ENCODE measurements at places on chromosomes 2 and 18. TPM values are rescaled to one million over a fixed set of nuclear protein-coding genes. Genes with fewer than 3 reads are reported as not detected.

DNA sequence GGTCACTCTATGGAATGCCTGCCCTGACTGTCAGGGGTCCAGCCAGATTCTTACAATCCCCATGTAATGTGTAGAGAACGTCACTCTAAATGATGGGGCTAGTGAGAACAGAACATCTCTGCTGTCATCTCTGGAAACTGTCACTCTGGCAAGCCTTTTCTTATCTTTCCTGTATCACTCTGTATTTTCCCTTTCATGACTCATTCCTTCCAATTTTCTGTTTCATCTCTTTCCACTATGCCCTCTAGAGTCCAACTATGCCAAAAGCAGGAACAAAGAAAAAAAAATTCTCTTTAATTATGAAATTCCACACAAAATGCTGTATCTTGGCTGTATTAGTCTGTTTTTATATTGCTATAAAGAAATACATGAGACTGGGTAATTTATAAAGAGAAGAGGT, 608.8 kb downstream of the ADCYAP1 start:
- DNase-seq = no peak

DNA sequence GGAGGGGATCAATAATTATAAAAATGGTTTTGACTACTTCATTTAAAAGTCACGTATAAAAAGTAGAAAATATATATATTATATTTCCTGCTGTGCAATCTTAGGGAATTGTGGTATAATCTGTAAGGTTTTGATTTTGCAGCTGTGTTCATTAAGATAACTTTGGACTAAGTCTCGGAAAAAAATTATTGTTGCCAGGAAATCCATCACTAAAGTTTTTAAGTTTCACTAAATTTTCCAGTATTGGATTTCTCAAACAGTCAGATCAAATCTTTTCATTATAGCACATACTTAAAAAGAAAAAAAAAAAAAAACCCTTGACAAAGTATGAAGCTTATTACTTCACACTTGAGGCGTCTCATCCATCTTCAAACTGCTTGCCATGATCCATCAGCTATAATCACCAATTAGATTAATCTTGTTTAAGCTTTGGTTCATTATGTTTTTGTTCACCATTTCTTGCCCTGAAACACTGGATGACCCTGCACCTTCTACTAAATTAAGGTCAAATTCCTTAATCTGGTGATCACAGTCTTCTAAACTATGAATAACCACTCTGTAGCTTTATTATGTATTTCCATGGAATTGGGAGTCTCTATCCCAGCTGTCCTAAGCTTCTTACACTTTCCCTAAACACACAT, 326.6 kb upstream of the COL3A1 start:
- peak; percentile 51 for DNase-seq

GRCh38 chr2:109290887-109291643, 162.1 kb downstream of the SH3RF3 start:
- DNase-seq = no peak

C18orf63 gene
- not detected for total RNA-seq

DNA sequence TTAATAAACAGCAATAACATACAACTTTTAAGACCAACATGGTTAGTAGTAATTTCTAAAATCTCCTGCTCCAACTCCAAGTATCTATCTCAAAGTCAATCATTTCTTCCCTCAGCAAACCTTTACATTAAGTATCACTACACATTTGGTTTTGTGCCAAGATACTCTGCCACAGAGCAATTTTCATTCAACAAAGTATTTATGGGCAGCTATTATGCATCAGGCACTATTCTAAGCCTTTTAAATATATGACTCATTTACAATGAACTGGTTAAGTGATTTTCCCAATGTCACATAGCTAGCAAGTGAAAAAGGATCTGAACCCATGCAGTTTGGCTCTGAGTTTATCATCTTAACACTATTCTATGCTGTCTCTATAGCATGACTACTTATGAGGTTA, 264.3 kb downstream of the NOL4 start:
- no peak for DNase-seq

CCDC141 gene
- 6.0 TPM for total RNA-seq

- no peak for DNase-seq
Measured at GRCh38 chr2:191894681-191895147, 47.8 kb upstream of the CAVIN2 start.

- no peak for DNase-seq
Measured at GRCh38 chr2:151886241-151886640, 58.0 kb upstream of the ARL5A start.

GRCh38 chr2:73033766-73034381, 37.6 kb downstream of the SFXN5 start:
- DNase-seq = no peak

GRCh38 chr2:69693059-69693774, 48.7 kb upstream of the ANXA4 start:
- no peak for DNase-seq

DNA sequence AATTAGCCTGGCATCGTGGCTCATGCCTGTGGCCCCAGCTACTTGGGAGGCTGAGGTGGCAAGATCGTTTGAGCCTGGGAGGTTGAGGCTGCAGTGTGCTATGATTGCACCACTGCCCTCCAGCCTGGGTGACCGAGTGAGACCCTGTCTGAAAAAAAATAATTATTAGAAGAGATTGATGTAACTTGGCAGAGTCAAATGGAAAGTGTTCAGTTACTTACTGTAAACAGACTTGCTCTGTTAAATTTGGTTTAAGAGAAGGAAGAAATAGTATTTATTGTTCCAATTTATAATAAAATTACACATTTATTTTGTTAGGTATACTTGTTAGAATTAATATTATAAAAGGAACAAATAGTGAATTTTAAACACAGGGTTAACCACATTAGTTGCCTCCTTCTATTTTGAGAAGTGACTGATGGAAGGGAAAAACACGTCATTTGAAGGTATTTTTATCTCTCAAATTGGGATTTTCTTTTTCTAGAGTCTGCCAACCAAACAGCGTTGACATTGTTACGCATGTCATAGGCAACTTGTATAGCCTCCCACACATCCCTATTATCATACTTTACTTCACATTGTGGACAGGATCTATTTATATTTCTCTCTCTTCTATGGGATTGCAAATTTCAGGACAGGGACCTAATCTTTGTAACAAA, 118.8 kb upstream of the B3GNT2 start:
- DNase-seq = peak; percentile 14

Measured in skin of body (tissue), 3 donors.